ENCODE measurements at places on chromosomes 2 and 18. TPM values are rescaled to one million over a fixed set of nuclear protein-coding genes. Genes with fewer than 3 reads are reported as not detected.

DNA sequence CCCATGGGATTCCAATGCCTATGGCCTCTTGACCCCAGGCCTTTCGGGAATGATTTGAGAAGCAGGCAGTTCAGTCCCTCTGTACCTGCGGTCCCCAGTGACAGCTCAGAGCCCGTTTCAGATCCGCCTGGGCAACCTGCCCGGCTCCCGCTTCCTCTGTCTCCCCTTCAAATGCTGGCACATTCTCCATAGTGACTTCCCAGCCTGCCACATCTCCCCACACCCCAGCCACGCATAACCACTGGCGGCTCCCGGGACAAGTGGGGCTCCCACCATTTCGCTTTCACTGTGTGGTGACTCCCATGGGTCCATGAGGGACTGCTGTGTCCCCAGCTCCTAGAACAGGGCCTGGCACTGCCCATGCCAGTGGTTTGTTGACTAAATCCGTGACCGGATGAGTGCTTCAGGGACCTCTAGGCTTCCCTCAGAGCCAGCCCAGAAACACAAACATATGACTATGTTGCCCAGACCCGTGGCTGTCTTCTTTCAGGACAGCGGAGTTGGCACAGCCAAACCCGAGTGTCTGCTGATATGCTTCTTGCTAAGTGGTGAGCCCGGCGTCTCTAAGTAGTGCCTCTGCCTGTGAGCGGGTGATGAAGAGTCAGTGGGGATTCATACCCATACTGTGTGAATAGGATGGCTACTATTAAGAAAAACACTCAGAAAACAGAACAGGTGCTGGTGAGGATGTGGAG is 91.2 kb downstream of the GLI2 start:
- DNase-seq: no peak

DNA sequence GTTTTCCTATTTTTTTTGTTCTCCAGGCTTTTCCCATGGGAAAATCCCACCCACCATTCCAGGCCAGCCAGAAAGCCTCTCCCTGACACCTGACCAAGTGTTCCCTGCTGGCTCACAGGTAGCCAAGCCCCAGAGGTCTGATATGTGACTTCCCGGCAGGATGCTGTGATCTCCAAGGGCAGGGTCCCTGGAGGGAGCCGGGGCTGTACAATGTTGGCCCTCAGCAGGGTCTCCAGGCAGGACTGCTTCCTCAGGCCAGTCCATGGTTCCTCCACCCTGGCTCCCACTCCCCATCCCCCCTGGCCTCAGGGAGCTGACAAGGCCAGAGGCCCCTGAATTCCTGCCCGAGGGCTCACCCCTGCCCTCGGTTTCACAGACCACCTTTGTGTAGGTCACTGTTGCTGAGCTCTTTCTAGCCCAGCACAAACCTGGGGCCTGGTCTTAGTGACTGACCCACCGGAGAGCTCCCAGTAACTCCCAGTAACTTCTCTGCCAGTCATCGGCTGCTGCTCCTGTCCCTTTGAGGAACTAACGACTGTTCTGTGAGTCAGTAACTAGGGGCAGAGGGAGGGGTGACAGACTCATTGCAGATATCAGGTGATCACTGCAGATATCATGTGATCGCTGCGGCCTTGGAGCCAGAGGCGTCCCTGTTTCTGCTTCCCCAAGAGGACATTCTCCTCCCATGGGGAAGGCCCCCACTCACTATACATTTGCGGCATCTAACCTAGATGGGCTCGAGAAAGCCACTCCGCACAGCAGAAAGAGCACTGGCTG is 38.7 kb downstream of the SDC1 start:
- DNase-seq: no peak

DNA sequence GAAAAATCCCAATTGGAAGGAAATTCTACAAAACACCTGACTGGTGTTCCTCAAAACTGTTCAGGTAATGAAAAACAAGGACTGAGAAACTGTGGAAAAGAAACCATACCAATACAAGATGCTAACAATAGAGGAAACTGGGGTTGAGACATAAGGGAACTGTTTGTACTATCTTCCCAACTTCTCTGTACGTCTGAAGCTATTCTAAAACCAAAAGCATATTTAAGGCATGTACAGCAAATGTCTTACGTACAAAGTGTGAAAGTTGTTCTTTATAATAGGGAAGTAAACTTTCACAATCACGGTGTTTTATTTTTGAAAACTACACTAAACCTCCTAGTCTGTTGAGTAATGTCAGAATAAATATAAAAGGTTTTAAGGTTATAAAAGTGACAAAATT is 776.1 kb upstream of the RAB6C start:
- no peak for DNase-seq

DNA sequence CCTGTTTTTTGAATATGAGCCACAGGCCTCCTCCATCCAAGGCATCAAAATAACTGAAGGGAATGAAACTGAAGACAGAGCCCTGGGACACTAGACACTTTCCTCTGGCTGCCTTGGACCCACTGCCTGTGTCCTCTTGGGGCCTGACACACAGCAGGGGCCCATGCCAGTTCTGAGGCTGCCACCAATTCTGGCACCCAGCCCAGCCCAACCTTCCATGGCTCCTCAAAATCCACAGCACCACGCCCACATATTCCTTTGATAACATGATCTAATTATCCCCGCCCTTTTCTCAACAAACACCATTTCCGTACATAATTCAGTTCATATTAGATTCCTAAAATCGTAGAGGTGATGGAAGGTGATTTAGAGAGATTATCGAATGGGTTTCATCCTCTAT is 64.2 kb downstream of the EMX1 start:
- DNase-seq: no peak

Gene PIGN
- 43.3 TPM for polyA plus RNA-seq

Gene BCL11A
- 19.4 TPM for polyA plus RNA-seq

Gene ERICH2
- polyA plus RNA-seq: 14.2 TPM

Gene ASAP2
- 33.8 TPM for polyA plus RNA-seq
